ENCODE measurements at places on chromosomes 12 and 14.

DNA sequence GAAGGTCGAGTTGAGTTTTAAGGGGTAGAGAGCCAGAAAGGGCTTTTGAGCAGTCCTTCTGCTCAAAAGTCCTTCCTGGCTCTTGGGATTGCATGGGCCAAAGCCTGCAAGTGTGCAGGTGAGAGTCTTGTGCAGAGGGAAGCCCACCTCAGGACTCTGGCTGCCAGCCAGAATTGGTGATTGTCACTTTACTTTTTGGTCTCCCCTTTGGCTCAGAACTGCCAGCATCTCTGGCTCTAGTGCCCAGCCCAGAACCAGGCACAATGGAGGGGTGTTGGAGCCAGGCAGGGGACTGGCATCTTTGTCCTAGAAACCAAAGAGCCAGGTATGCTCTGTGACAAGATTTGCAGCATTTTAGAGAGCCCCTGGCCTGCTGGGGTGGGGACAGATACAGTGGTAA, 23.5 kb downstream of the FAM222A start:
- DNase-seq = no peak

- no peak for DNase-seq
Measured at GRCh38 chr12:124020514-124020949, 47.5 kb downstream of the ZNF664 start.

DNA sequence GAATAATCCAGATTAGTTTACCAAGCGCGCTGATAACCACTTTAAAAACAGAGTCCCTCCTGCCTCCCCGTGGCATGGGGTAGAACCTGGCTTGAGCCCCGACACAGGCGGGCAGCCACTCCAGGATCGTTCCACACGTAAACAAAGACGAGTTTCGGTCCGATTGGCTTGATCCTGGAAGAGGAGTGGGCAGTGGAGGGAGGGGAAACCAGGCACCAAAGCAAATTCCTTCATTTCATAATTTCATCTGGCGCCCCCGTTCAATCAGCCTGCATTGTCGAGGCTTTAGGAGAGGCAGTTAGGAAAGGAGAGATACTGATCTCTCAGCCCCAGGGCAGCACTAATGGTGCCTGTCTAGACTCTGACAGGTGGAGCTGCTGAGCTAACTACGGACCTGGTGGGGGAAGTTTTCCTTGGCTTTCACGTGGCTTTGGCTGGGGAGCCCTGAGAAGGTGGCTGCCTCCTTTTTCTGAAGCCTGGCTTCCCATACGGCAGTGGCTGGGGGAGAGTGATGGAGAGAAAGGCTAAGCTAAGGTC, 751 bp upstream of the GPRC5A start:
- DNase-seq = no peak

- DNase-seq = no peak
Measured at GRCh38 chr14:99272899-99273765, 1.1 kb upstream of the BCL11B start.

DNA sequence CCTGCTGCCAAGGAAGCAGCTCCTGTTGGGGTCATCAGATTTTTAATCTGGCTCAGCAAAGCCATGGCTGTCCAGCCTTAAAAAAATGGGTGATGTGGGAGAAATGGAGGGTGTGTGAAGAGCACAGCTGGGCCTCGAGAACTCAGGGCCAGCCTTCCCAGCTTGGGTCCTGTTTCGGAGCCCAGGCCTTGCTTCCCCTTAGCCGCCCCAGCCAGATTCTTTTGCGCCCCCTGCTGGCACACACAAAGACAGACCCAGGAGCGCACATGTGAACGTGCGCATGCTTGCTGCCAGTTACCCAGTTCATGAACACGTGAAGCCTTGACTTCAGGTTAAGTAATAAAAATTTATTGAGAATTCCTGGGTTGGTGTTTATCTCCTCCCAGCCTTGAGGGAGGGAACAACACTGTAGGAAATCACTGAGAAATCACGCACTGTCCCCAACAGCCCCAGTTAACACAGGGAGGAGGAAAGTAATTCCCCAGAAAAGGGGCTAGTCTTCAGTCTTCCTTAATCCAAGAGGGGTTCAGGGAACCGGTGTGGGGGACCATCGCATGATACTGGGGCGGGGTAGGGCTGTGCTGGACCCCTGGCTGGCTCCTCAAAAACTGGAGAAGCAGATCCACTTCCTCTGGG, 5.3 kb downstream of the PHB2 start:
- peak; percentile 37 for DNase-seq

- no peak for DNase-seq
Measured at GRCh38 chr12:113861708-113862312, 104.3 kb downstream of the RBM19 start.

- no peak for DNase-seq
Measured at GRCh38 chr14:100587086-100587762, at the start of gene BEGAIN. TSS of gene BEGAIN (minus strand) at chr14:100587417. CDS start at chr14:100587290, 127 bp downstream.

GRCh38 chr12:21305661-21306060, 29.1 kb downstream of the SLCO1A2 start:
- DNase-seq = peak; percentile 3

- DNase-seq = no peak
Measured at GRCh38 chr14:99251721-99252120, 20.3 kb downstream of the BCL11B start.

DNA sequence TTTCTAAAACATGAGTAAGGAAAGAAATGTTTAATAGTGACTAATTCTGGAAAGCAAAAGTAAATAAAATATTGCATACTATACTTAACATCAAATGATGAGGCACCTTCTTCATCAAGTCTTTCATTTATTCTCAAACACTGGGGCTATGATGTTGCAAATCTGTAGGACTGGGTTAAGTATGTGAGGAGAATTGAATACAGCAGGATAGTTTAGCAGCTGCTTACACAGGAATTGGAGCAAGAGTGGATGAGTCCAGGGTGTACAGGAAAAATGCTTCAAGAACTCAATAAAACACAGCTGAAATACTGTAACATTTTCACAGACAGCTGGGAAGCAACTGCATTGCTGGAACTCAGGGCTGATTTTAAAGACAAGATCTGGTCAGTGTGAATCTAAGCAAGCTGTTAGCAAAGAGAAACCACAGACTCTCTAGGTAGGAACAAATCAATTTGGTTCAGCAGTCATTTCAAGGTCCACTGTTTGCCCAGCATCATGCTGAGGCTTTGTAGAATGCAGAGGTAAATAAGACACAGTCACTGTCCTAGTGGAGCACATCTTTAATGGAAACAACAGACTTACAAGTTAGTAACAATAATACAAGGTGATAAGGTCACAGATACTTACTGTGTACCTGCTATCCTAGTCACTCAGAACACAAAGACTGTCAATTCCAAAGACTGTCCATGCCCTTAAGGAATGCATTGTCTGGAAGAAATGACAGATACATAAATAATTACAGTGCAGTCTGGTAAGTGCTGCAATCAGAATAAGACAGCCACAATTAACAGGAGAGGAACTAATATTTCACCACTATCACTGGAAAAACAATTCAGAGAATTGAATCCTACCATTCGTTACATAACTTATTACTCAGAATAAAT, 96.8 kb upstream of the DACT1 start:
- no peak for DNase-seq

- no peak for DNase-seq
Measured at GRCh38 chr12:6605421-6606330, 1.5 kb downstream of the CHD4 start.

DNA sequence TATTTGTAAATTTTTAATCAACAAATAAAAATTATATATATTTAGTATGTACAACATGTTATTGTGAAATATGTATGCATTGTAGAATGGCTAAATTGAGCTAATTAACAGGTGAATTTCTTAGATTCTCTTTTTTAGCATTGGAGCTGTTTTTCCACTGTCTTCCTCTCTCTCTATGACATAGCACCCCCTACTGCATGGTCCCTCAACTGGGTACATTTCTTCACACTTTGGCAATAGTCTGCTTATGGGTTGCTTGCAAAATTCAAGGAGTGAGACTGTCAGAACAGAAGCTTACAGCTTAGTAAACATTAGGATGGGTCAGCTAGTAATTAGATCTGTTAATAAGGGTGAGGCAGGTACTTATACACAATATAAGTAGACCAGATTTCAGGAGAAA, 658.5 kb upstream of the MGAT4C start:
- no peak for DNase-seq

DNA sequence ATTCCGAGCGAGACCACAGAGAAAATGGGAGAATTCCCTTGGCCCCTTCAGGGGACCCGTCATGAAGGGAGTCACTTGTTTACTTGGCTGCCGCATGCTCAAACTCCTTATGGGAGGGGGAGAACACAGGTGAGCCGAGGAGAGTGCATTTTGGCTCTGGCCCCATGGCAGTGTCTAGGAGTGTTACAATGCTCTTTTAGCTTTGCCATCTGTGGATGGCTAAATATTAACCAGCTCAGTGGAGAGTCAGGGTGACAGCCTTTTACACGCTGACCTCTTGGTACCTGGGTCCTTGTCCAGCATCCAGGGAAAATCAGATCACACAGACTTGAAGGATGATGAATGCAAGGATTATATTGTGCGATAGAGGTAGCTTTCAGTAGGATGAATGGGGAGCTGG, 146.4 kb upstream of the ATXN7L3B start:
- DNase-seq = no peak

DNA sequence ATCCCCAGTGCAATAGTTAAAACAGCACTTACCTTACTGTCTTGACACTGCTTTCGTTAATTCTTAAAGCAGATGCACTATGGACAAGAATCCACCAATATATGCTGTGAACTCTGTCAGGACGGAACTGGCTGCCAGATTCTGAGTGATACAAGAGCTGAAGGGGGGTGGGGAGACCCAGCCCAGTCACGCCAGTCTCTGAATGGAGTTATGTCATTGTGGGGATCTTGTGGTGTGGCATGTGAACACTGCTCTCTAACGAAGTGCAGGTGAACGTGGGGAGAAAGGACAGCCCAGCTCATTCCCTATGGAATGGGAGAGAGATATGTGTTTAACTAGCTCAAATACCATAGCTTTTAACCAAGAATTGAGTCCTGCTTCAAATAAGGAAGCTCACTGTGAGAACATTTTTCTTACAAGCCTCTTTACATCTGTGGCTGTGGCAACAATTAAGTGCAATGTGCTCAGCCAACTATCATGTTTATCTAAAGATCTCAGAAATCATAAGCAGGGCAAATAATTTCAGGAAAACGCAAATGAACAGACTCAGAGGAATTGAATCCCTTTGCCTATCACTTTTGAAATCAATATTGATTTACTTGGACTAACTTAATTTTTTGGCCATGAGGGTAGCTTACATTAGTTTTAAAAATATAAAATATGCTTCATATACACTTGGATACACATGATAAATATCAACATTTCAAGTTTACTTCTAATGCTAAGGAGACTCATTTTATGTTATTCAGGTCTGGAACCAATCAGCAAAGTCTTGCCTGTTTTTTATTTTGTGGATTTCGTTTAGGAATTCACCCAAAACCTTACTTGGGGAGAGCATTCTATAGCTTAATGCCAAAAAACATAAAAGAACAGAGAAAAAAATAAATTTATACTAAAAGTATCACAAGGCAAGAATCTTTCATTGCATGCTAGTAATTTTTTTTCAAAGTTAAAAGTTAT, at the start of gene LUM:
LUM (minus strand) TSS at position 129 of the 960 bp plus-strand sequence. CDS start 2,515 bp downstream, outside the sequence.
- DNase-seq = peak; percentile 96

DNA sequence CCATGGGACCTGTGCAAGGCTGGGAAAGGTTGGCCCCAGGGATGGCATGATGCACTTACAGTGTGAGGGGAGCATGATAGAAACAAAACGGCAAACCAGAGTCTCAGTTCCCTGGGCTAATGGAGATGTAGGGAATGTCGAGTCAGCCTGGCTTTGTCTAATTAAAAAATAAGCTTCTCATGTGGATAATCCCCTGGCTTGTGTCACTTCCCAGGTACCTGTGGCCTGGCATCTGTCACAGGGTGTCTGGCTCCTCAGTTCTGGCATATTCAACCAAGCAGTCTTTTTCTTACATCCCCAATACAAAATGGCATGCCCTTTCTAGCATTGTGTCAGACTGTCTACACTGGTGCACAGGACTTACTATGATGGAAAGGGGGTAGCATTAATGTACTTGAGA, 261.4 kb downstream of the GRIN2B start:
- no peak for DNase-seq

- DNase-seq = no peak
Measured at GRCh38 chr14:44741431-44741830, 220.3 kb downstream of the KLHL28 start.

GRCh38 chr14:51988221-51988620, 1.1 kb upstream of the RTRAF start:
- no peak for DNase-seq

DNA sequence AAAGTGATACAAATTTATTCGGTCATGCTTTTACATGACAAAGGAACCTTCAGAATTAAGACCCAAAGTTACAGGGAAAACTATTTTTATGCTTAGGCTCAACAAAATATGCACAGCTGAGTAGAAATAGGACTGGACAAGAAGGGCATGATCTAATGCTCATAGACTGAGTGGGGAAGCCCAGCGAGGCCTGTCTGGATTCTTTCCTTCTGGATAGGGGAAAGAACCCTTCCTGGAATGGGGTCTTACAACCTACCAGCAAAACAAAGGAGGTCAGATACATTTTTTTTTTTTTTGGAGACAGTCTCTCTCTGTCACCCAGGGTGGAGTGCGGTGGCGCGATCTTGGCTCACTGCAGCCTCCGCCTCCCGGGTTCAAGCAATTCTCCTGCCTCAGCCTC, 2.2 kb upstream of the DDX55 start:
- DNase-seq = no peak

DNA sequence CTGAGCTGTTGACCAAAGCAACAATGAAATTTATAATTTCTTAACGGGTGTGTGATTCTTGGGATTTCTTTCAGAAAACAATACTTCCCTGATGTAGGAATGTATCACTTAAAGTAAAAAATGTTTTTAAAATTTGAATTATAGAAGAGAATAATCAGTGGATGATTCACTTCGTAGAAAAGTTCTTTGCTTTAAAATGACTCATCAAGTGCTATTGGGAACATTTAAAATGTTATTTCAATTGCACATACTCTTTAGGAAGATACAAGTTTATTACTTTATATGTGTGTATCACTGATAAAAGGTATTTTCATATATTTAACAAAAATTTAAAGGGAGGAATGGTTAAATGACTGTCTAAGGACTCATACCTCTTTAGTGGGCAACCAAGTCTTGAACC, 155.3 kb downstream of the PDE3A start:
- no peak for DNase-seq

DNA sequence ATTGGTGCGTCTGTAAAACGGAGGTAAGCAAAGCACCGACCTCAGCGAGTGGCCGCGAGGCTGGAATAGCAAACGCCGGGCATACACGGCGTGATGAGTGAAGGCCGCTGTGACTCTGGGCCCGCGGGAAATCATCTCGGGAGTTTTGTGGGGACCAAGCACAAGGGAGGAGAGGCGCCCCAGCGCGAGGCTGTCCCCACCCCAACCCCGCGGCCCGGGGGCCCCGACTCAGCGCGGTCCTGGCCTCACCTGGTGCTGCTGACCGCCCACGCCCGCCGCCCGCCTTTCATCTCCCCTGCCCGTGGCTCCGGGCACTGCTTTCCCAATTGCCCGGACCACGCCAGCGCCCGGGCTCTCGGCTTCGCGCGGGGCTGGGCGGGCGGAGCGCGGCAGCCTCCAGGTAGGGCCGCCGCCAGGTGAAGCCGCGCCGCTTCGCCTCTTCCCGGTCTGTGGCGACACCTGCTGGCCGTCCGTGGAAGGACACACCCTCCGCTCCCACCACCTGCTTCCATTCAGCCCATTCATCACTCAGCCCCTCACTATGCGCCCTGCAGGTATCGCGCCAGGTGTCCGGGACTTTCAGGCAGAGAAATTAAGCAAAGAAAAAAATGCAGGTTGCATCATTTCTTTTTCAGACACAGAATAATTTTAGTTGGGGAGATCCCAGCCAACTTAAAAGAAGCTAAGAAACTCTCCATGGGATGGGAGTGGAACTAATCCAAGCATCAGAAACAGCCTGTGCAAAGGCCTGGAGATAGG, 360.4 kb downstream of the MED13L start:
- DNase-seq = no peak

Measured in BJ (cell line).